BJ (cell line): ENCODE measurements at places on chromosomes 11 and 22. TPM values are rescaled to one million over a fixed set of nuclear protein-coding genes. Genes with fewer than 3 reads are reported as not detected.

GRCh38 chr11:1728931-1729691 lies 21.3 kb downstream of the IFITM10 start:
- no peak for DNase-seq

MYOD1 gene
- not detected in 2 replicates for polyA plus RNA-seq

GRCh38 chr11:26835611-26836010 lies 113.8 kb upstream of the SLC5A12 start:
- DNase-seq, result no peak

DNA sequence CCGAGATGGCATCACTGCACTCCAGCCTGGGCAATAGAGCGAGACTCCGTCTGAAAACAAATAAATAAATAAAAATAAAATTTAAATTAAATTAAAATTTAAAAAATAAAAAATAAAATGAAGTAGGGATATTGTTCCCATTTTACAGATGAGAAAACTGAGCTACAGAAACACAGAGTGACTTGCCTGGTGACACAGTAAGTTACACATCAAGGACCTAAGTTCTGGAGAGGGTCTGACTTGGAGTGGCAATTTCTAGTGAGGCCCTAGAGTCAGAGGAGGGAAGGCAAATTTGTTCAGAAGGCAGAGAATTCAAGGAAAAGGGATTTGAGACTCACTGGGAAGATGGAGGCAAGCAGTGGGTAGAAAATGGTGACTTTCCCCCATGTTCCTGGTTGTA lies 2.0 kb downstream of the SCGB1A1 start:
- DNase-seq, result no peak
